Epithelial cell of alveolus of lung (primary cell): ENCODE measurements at places on chromosomes 2 and 18. TPM values are rescaled to one million over a fixed set of nuclear protein-coding genes. Genes with fewer than 3 reads are reported as not detected.

The CLEC4F gene
- not detected in 2 replicates for total RNA-seq

The CFLAR gene
- total RNA-seq: 23.7 and 62.8 TPM in 2 replicates

The WDR12 gene
- total RNA-seq: 6.4 and 18.4 TPM in 2 replicates

The PPP3R1 gene
- total RNA-seq: 29.9 and 36.5 TPM in 2 replicates

The TMEM200C gene
- 2.5 and 7.7 TPM in 2 replicates for total RNA-seq

The REEP1 gene
- total RNA-seq: 0.13 and 0.40 TPM in 2 replicates

The RNF152 gene
- 10.0 and 11.6 TPM in 2 replicates for total RNA-seq

The ERMN gene
- total RNA-seq: not detected in 2 replicates

The TMEFF2 gene
- 0.96 and 1.6 TPM in 2 replicates for total RNA-seq

The CHAC2 gene
- 0.16 and 6.9 TPM in 2 replicates for total RNA-seq

The IL36A gene
- total RNA-seq: not detected in 2 replicates

The ICA1L gene
- 1.8 and 4.9 TPM in 2 replicates for total RNA-seq

The RFTN2 gene
- 4.5 and 11.9 TPM in 2 replicates for total RNA-seq

The ALK gene
- total RNA-seq: not detected in 2 replicates

The LOXL3 gene
- 18.6 and 25.8 TPM in 2 replicates for total RNA-seq

The SLC4A1AP gene
- 18.1 and 22.4 TPM in 2 replicates for total RNA-seq

The REG3A gene
- not detected in 2 replicates for total RNA-seq

The KLF7 gene
- total RNA-seq: 12.9 and 40.1 TPM in 2 replicates

The SPP2 gene
- total RNA-seq: not detected in 2 replicates

The GCKR gene
- 0.24 and 0.39 TPM in 2 replicates for total RNA-seq

The LRRTM4 gene
- total RNA-seq: not detected in 2 replicates
